ENCODE measurements at places on chromosomes 4 and X. TPM values are rescaled to one million over a fixed set of nuclear protein-coding genes. Genes with fewer than 3 reads are reported as not detected.

RTL5 gene
- total RNA-seq: 0.76 TPM

PRR32 gene
- not detected for total RNA-seq

IL9R gene
- not detected for total RNA-seq

FOXR2 gene
- not detected for total RNA-seq

TRIML2 gene
- total RNA-seq: not detected

CXCL5 gene
- not detected for total RNA-seq

ADH1A gene
- not detected for total RNA-seq

GUCY1A1 gene
- 1.5 TPM for total RNA-seq

FRMD7 gene
- 0.88 TPM for total RNA-seq

ANKRD50 gene
- 21.8 TPM for total RNA-seq

PPEF2 gene
- 0.04 TPM for total RNA-seq

HTR2C gene
- not detected for total RNA-seq

SERTM2 gene
- 0.06 TPM for total RNA-seq

GRCh38 chr4:648579-649292 lies 23.4 kb downstream of the PDE6B start:
- DNase-seq: no peak

GRCh38 chr4:35723973-35724372 lies 520.3 kb downstream of the ARAP2 start:
- no peak for DNase-seq

DNA sequence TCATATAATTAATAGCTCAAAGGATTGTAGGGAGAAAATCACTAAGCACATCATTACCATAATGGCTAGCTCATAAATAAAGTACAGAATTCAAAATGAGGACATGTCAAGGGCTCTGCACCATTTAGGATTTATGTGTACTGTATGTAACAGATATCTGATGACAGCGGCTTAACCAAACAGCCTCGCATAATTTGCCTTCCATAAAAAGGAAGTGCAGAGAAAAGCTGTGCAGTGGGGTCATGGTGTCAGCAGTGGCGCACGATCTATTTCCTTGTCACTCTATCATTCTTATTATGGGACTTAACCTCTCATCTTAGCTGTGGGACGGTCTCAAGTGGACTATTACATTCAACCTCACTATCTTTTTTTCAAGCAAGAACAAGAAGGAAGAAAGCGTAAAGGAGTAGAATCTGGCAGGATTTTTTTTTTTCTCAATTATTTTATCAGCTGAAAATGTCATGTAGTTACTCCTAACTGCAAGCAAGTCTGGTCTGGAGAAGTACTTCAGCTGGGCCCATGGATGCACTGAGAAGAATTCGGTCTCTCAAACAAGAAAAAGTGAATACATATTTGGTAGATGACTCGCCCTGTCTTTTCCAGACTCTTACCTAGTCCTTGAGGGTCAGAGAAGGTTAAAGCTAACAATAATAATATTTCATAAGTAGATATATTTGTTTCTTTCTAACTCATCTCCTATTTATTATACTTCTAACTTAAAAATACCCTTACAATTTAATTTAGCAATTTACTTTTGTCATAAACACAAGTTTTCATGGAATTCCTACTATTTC lies 94.6 kb downstream of the COX18 start:
- DNase-seq: no peak

DNA sequence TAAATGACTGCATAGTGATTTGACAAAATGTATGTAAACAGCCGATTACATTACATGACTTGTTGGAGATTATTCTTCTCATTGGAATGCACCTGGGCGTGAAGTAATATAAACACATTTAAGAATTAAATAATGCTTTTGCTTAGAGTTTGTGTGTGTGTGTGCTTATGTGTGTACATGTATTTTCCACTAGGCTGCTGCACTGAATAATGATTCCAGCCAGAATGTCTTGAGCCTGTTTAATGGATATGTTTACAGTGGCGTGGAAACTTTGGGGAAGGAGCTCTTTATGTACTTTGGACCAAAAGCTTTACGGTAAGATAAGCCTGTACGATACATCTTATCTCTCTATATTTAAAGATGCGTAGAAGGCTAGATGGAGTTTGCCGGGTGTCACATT lies 12.6 kb downstream of the NEIL3 start:
- no peak for DNase-seq

DNA sequence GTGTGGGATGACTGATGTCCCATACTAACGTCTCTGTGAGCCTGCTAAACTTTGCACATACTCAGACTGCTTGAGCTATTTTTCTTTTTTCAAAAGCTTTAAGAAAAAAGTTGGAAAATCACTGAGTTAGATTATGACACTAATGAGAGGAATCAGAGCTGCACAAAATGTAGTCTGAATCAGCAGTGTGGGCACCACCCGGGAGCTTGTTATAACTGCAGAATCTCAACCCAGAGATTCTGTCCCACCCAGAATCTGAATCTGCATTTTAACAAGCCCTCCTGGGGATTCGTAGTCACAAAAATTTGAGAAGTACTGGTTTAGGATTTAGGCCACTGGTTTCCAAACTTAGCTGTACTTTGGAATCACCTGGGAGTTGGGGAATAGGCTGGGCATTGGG lies 102.1 kb upstream of the MID1IP1 start:
- no peak for DNase-seq

GRCh38 chrX:153764786-153765137 lies 713 bp downstream of the PLXNB3 start:
- DNase-seq: no peak

DNA sequence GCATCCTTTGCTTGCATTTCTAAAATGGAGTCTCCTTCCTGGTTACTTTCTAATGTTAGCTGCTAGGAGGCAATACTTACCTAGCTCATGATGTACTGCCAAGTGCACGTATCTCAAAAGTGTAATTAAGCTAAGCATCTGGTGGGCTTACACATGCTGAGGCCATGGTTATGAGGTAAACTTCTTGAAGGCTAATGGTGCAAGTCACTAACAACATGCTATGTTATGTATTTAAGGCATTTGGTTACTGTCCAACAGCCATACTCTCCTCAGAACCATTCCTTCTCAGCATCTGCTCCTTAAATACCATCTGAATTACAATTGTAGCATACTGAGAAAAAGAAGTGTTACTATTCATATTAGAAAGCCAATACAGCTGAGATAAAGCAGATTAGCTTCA lies 318.6 kb upstream of the BMP3 start:
- DNase-seq: no peak

GRCh38 chrX:116436358-116436816 lies at the start of gene SLC6A14:
Gene SLC6A14 (plus strand): TSS chrX:116436606. CDS start chrX:116436710, 104 bp downstream.
- DNase-seq: no peak

DNA sequence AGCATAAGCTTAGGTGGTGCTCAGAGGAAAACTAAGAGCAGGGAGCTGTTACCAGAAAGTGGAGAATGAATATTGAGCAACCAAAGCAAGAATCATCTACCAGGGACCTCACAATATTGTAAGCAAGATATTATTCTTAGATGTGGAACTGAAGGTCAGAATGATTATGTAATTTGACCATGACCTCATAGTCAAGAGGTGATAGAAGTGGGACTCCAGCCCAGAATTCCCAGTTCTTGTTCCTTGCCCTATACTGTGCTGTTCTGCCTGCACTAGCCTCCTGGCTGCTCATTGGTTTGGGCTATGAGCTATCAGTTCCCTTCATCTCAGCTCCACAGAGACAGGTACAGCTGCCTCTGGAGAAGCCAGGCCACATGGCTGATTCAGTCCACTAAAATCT lies 229.4 kb downstream of the LDB2 start:
- DNase-seq: no peak

DNA sequence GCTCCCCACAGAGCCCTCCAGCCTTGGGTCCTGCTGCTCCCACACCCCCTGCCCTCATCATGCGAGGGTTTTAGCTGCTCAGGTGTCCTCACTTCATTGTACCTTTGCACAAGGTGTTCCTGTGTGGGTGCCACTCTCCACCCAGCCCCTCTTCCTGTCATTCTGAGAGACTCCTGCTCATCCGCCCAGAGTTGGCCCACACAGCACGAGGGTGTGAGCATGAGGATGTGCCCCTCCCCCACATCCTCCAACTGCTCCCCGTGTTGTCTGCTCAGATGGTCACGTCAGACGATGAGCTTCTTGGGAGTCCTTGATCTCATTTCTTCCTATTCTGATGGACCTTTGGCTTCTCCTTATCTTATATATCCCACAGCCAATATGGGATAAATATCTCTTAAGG lies 53.2 kb downstream of the HTT-AS start:
- no peak for DNase-seq

DNA sequence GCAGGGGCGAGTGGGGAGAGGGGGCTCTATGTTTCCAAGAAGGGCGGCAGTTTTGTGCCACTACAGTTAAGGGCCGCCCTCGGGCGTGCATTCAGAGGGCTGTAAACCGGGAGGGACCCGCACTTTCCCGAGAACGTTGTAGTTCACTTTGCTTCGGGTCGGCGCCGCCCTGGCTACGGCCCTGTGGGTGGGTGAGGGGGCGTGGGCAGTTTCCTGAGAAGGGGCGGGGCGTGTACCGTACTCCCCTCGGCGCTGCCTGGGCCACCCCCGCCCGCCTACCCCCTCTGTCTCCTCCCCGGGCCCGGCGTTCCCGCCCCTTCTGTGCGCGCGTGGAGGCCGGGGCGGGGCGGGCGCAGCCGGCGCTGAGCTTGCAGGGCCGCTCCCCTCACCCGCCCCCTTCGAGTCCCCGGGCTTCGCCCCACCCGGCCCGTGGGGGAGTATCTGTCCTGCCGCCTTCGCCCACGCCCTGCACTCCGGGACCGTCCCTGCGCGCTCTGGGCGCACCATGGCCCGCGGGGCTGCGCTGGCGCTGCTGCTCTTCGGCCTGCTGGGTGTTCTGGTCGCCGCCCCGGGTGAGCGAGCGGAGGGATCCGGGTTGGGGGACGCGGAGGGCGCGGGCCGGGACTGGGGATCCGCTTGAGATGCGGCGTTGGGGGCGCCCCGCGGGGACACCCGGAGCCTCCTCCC lies at the start of gene CD99:
CD99 (plus strand) TSS at position 440 of the 687 bp plus-strand sequence; CDS start at position 506, 66 bp downstream.
- peak; percentile 88 for DNase-seq

GRCh38 chr4:146343199-146343598 lies 128.9 kb downstream of the REELD1 start:
- DNase-seq: no peak

GRCh38 chrX:78822157-78822690 lies 74.7 kb downstream of the LPAR4 start:
- DNase-seq: no peak

DNA sequence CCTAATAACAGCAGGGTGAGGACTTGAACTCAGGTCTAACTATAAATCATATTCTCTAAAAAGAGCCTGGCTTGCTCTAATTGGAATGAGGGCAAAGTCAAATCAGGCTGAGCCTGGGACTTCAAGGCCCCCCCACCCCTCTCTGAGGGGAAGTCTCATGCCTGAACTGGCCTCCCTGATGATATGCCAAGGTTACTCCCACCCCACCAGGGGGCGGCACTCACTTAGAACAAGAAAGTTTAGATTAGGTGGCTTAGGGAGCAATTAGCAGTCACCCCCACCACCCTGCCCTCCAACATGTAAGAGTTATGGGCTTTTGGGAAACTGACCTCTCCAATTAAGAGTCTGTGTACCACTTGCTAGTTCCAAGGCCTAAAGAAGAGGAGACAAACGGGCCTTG lies 2.7 kb downstream of the FOXO4 start:
- no peak for DNase-seq

- no peak for DNase-seq
Measured at GRCh38 chrX:52355108-52355507, 13.7 kb upstream of the XAGE2 start.

- DNase-seq: peak; percentile 23
Measured at GRCh38 chr4:101345596-101346350, 1.6 kb downstream of the PPP3CA start.

GRCh38 chr4:3302173-3302785 lies 9.5 kb downstream of the RGS12 start:
- DNase-seq: no peak

GRCh38 chr4:163157157-163157556 lies 9.5 kb downstream of the NAF1 start:
- DNase-seq: no peak

DNA sequence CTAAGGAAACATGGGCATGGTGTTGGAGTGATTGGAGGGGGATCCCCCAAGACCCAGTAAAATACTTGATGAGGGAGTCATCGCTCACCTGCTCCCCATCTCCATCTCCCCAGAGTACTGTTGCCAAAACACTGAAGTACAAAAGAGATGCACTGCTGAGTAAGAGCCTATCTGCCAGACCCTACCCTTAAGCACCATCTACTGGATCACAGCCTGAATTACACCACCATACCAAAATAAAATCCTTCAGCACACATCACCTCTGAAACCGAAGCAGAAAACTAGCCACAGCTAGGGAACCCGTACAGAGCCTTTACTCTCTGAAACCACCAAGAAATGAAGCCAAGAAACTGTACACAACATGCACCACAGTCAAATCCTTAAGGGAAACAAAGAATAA lies 466.3 kb upstream of the ACTRT1 start:
- no peak for DNase-seq

GRCh38 chr4:59571805-59572430 lies 1628.2 kb upstream of the ADGRL3 start:
- DNase-seq: no peak

- no peak for DNase-seq
Measured at GRCh38 chr4:120826449-120826848, 96.1 kb downstream of the PRDM5 start.

GRCh38 chrX:132822634-132823012 lies 135.8 kb downstream of the HS6ST2 start:
- DNase-seq: no peak

DNA sequence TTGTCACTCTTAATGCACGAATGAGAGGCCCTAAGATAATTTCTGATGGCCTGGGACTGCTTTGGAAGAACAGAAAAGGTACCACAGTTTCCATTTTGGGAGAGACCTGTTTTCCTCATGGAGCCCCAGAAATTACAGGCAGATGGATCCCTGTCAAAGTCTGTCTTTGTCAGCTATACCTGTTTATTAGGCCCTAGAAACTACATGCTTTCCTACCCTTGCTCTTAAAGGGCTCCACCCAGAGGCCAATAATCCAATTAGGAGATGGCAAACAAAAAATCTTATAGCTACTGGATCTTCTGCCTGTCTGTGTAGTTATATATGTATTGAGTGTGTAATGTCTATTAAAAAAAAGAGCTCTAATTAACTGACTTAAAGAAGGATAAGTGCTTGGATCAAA lies 141.3 kb downstream of the NR3C2 start:
- DNase-seq: no peak

GRCh38 chr4:89284828-89285227 lies 22.8 kb downstream of the GPRIN3 start:
- no peak for DNase-seq

GRCh38 chr4:39353478-39354253 lies 12.5 kb downstream of the RFC1 start:
- no peak for DNase-seq
